T1000 (cell line): ENCODE measurements at places on chromosomes 2 and 18.

DNA sequence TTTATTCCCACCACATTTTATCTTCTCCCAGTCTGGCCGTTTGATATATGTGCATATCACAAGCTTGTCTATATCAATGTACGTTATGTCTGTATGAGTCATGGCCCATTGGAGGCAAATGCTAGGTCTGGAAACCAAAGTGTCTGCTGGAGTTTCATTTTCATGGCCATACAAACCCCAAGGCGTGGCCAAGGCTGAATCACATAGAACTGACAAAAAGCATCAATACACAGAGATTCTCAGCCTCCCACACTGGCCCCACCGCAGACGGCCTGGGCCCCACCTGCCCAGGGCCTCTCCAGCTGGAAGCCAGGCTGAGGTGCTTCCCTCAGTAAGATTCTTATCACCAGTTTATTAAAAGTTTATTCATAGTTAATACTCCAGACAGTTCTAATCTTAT is 40.5 kb upstream of the SALL3 start:
- no peak for DNase-seq

GRCh38 chr2:172640389-172640788 is 84.5 kb downstream of the PDK1 start:
- DNase-seq: no peak

DNA sequence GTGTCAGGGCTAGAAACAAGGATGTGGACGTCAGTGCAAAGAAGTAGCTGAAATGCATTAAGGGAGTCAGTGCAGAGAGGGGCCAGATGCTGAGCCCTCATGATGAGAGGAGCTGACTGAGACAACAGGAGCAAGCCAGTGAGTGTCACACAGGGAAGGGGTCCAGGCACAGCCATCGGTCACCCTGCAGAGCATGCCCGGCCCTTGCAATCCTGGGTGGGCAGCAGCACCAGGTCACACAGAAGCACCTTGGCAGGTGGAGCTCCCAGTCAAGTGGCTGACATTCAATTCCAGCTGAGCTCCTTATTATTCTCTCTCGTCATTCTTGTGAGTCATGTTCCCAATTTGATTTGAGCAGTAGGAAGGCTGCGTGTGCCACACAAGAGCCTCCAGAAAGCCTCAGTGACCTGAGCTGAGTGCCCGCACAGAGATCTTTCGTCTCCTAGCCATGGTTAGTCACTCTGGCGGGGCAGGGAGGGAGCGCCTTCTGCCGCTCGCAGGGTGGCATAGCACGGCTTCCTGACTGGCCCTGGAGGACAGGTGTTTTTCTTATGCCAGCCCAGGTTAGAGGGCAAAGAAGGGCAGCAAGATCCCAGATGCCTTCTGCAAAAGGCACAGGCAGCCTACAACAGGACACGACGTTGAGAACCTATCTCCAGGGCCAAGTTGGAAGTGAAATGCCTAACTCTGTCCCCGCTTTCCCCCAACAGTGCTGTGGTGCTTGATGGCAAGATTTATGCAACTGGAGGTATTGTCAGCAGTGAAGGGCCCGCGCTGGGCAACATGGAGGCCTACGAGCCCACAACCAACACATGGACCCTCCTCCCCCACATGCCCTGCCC is 220.9 kb downstream of the ATAD2B start:
- DNase-seq: no peak

- DNase-seq: no peak
Observed at GRCh38 chr2:231715988-231716616, 7.8 kb downstream of the PTMA start.

DNA sequence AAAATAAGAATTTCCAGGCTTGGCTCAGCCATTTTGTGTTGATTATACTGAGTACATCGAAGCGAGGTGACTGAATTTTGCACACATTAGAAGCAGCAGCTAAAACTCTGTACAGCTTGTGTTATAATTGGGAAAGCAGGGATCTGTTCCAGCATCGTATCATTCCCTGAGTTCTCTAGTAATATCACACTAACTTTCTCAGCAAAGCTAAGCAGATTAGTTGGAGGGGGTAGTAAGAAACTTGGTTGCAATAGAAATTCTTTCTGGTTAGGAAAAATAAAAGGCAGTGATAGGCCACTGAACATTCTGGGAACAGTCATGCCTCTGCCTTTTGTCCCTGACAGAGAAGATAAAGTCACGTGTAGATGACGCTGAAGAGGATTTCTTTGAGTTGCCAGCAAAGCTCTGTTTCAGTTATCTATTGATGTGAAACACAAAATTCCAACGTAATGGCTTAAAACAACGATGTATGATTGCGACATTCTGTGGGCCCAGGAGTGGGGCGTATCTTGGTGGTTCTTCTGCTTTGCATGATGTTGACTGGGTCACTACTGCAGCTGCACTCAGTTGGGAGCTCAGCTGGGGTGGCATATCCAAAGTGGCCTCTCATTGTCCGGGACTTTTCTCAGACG is 202.1 kb upstream of the MEX3C start:
- DNase-seq: no peak

DNA sequence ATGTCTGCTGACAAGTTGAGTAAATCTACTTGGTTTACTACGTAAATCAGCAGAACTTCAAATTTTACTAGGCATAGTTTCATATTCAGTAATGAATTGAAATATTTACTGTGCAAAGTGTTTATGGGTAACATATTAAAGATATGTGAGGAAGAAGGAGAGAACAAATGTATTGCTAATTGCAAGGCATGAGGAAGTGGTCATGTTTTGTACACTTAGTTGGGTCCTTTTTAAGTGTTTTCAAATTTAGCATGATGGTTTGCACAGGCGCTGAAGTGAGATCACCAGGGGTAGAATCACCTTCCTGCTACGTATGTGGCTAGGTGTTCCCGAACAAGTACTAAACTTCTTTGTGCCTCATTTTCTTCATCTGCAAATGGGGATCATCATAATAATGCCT is 1534.4 kb downstream of the LRP1B start:
- no peak for DNase-seq

- no peak for DNase-seq
Observed at GRCh38 chr18:63823516-63824219, 48.5 kb downstream of the SERPINB7 start.

DNA sequence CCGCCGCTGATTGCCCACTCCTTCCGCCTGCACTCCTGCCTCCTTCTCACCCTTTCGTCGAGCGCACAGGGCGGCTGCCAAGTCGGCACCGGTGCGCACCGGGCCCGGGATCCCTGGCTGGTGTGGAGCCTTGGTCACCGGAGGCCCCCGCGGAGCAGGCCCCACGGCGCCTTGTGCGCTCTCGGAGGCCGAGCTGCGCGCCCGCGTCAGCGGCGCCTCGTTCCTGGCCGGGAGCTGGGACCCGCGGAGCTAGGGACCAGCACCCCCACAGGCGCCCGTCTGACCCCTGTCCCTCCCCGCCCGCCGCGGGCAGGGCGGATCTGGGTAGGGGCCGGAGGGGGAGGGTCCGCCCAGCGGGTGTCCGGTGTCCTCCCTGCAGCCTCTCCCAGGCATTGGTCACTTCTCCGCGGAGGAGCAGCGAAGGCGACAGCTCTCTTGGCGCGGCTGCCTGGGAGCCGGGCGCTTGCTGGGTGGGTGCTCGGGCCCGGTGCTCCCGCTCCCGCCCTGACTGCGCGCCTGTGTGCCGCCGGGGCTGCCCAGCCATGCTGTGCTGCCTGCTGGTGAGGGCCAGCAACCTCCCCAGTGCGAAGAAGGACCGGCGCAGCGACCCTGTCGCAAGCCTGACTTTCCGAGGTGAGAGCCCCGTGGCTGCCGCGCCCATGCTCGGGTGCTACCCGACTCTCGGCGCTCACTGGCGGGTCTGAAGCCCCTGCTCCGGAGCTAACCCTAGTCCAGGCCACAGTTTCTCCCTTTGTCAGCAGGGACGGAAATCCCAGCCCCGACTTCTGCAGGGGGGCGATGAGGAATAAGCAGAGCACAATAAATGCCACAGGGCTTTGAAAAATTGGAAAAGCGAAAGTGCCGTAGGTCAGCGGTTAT is 13.2 kb downstream of the DYSF start:
- no peak for DNase-seq

DNA sequence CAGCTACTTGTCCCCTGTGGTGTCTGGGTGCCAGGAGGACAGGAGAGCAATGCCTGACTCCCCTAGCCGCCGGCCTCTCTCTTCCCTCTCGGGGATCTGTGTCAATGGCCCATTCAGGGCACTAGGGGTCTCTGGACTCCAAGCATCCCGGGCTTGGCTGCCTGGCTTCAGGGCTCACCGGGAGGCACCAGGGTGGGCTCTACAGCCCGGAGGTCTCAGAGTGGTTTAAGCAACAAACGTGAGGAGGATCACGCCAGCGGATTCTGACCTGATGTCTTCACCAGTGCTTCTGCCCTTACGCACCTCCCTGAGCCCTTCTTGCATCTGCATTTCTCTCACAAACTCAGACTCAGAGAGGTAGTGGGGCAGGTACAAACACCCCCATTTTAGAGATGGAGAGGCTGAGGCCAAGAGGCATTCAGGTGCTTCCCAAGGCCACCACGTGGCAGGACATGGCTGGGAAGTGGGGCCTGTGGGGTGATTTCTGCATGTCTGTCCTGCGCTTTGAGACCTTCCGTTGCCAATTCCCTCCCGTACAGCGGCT is 243.0 kb downstream of the CELF4 start:
- DNase-seq: no peak

- no peak for DNase-seq
Observed at GRCh38 chr2:222302178-222303018, 3.6 kb upstream of the PAX3 start.

DNA sequence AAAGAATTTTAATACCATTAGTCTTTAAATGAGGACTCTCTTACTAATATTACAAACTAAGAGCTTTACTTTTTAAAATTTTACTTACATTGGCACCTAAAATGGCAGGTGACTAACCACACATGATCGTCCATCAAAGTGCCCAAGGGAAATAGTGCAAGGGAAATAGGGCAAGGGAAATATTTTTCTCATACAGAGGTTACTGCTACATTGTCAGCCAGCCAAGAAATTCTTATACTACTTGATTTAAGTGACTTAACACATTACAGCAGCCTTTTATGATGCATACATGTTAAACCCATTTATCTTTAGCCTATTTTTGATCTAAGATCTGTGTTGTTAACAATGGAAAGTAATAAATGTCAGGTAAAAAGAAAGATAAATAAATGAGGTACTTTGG is 587.2 kb upstream of the PKDCC start:
- DNase-seq: no peak

DNA sequence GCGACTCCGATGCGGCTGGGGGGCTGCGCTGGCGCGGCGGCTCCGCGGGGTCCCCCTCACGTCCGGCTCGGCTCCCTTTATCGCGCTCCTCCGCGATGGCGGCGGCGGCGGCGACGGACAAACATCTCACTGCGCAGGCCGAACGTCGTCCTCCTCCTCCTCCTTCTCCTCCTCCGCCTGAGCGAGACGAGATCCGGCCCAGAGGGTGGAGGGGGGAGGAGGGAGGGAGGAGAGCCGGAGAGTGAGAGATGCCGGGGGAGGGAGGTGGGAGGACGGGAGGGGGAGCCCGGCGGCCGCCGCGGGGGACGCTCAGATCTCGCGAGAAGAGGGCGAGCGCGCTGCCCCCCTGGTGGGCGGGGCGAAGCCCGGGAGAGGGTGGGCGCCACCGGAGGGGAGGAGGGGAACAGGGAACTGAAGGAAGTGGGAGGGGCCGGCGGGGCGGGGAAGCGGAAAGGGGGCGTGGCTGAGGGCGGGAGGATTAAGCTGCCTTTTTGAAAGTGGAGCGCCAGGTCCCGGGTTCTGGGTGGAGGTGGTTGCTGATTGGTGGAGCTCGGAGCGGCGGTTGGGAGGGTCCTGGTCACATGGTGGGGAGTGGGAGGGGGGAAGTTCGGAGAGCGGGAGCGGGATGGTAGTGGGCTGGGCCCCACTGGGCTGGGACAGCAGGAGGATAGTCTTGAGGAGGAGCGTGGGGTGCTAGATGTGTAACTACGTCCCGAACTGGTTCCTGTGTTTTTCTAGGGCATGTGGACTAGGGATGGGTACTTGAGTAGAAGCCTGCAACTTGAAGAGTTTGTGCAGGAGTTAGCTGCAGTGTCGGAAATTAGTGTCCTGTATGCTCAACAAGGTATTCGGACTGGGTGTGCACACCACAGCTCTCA is at the start of gene CUL3:
Gene CUL3 (minus strand): TSS at position 153 of the 878 bp plus-strand sequence. CDS start 354 bp downstream, outside the sequence.
- peak; percentile 98 for DNase-seq

DNA sequence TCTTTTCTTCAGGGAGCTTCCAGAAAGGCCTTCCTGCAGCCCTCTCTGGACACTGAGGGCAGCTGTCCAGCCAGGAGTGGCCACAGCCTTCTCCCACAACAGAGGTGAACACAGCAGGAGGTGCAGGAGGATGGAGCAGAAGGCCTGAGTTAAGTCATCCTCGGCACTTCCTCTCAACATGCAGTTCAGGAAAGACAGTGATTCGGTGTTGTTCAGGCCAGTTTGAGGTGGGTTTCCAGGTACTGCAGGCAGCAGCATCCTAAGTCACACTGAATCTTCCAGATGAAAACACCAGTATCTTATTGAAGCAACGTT is 225.3 kb upstream of the PXDN start:
- DNase-seq: no peak

GRCh38 chr2:170929686-170930050 is 615 bp downstream of the GORASP2 start:
- no peak for DNase-seq

DNA sequence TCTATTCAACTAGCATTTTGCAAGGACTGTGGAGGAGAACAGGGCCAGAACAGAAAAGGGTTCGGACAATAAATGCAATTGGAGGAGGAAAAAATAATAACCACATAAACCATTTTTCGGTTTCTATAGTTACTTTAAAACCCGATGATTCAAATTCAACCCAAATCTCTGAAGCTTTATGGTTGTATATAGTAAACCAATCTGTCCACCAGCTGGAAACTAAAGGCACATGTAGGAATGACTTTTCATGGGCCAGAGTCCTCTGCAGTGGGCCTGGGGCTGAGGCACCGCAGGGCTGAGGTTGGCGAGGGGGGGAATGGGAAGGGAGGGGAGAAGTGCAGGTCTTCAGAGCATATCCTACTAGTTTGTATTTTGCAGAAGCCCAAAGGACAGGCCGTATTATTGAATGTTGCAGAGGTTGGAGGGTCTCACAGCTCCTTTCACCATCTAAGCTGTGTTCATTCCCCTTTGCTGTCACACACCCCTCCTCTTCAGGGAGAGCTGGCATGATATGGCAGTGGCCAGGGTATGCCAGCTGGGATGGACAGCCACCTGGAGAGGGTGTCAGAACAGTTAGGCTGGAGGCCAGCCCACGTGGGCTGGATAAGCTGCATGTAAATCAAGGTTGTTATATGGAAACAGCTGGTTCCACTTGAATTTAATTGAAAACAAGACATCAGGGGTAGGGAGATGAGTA is 267.1 kb downstream of the PRKCE start:
- DNase-seq: no peak

DNA sequence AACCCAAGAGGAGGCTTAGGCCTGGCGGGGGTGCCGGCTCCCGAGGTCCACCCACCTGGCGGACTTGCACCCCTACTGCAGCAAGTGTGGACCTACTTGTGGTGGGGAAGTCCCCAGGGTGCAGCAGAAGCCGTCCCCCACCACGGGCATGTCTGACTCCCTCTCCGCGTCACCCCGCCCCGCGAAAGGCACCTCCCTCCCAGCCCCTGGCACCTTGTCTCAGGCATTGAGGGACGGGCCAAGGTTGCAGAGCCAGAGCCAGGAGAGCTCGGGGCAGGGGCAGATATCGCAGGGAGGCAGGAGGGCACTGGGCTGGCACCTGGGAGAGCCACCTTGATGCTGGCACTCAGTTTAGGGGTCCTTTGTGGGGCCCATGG is 19.0 kb downstream of the CROCC2 start:
- DNase-seq: no peak

- DNase-seq: no peak
Observed at GRCh38 chr2:159475793-159476192, 140.6 kb downstream of the BAZ2B start.
